ENCODE measurements at places on chromosomes 4 and X.

- no peak for DNase-seq
Observed at GRCh38 chr4:152369902-152370295, 166.0 kb downstream of the FBXW7 start.

DNA sequence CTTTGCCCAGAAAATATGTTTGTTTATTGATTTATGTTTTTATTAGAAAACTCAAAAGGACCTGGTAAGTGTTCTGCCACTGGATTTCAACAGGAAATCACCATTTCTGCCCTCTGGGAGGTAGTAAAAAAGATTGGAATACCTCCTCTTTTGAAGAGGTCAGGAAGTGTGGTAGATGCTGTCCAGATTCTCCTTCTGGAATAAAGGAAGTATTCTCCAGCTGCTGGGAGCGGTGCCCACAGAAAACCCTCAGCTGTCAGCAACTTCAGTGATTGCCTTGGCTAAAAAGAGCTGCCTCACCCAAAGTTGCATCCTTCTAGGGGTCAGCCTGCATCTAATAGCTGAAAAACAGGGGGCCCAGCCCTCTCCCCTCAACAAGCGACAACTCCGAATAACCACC, 13.8 kb upstream of the ZNF674 start:
- no peak for DNase-seq

DNA sequence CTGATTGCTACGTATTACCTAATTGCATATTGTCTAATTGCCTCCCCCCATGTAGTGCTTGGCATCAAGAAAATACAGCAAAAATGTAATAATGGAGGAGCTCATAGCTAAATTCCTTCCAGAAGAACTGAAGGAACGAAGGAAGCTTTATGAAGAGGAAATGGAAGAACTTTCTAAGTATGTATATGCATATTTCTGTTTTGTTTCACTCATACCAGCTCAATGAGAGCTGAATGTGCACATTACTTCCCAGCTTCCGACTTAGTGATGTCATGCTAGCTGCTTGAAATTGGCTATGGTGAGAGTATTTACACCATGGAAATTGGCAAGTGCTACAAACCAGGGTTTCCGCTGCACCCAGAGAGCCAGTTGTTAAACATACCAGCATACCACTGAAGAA, 34.7 kb downstream of the LONRF3 start:
- no peak for DNase-seq

GRCh38 chr4:70606459-70606858, 14.4 kb downstream of the AMBN start:
- no peak for DNase-seq

- DNase-seq = no peak
Observed at GRCh38 chr4:2292646-2293108, 30.8 kb upstream of the MXD4 start.

- no peak for DNase-seq
Observed at GRCh38 chr4:48347282-48347921, 6.1 kb downstream of the SLAIN2 start.

- DNase-seq = no peak
Observed at GRCh38 chr4:154709550-154709949, 34.2 kb upstream of the LRAT start.

DNA sequence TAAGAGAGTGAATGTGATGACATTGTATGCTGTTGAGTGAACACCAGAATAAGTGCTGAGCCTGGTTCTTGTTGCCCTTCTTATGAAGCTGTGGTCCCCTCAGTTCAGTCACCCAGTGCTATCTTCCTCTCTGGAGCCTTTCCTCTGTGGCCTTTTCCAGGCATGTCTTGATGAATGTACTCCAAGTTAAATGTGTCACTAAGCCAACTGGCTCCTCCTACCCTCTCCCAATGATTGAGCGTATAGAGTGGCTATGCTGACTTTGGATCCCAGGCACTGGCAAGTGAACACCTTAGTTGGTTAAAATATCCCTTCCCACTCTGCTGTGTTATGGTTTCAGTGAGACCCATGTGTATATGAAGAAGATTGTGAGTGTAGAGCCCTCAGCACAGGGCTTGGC, 134.1 kb upstream of the MAMLD1 start:
- no peak for DNase-seq

DNA sequence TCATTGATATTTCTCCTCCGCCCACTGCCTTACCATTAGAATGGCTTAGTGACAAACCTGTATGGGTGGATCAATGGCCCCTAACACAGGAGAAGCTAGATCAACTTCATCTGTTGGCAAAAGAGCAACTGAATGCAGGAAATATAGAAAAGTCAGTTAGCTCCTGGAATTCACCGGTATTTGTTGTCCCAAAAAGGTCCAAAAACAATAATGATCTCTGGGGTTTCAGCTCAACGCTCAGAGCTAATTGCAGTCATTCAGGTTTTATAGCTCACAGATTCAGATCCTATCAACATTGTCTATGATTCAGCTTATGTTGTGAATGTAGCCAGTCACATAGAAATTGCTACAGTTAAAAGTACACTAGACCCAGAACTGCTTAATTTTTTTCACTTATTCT, 124.0 kb upstream of the ZCCHC13 start:
- no peak for DNase-seq

GRCh38 chr4:184416913-184417734, 57.2 kb downstream of the IRF2 start:
- DNase-seq = no peak

GRCh38 chrX:17374619-17375366, at the start of gene NHS:
Gene NHS, plus strand, starts transcription at chrX:17375200. Its CDS starts 558 bp downstream, at chrX:17375758.
- peak; percentile 85 for DNase-seq

- DNase-seq = peak; percentile 21
Observed at GRCh38 chrX:53494436-53494835, 60.3 kb upstream of the HSD17B10 start.

GRCh38 chrX:53732797-53733196, 46.3 kb upstream of the HUWE1 start:
- no peak for DNase-seq

DNA sequence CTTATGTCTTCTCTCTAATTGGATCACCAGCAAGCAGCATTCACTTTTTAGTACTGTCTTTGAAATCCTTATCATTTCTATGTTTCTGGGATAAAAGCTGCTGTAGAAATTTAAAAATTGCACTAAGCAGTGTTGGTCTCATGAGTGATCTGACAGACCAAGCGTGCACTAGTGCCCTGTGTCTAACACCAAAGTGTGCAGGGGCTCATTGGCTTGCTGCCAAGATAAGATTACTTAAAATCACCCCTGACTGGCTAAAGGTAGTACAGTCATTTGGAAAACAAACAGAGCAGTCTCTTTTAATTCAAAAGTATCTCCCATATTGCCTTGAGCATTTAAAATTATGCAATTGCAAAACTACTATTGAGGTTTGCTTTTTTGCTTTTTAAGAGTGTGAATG, 304.6 kb downstream of the ARAP2 start:
- DNase-seq = no peak

DNA sequence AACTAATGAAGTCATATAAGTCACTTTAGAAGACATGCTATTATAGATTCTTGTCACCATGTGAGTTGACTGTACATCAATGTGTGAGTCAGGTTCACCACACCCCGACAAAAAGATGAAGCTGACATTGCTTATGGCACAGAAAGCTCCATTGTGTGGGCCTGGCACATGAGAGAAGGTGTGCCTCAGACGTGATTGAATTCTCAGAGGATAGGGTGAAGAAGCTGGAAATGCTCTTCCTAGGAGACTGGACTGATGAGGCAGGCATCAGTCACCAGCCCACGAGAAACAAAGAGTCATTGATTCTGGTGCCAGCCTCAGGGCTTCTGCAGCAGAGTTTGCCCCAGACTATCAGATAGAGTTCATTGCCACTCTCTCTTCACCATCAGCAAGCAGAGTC, 35.9 kb upstream of the LRAT start:
- no peak for DNase-seq

- DNase-seq = no peak
Observed at GRCh38 chr4:77113069-77113468, 37.3 kb upstream of the CCNI start.

DNA sequence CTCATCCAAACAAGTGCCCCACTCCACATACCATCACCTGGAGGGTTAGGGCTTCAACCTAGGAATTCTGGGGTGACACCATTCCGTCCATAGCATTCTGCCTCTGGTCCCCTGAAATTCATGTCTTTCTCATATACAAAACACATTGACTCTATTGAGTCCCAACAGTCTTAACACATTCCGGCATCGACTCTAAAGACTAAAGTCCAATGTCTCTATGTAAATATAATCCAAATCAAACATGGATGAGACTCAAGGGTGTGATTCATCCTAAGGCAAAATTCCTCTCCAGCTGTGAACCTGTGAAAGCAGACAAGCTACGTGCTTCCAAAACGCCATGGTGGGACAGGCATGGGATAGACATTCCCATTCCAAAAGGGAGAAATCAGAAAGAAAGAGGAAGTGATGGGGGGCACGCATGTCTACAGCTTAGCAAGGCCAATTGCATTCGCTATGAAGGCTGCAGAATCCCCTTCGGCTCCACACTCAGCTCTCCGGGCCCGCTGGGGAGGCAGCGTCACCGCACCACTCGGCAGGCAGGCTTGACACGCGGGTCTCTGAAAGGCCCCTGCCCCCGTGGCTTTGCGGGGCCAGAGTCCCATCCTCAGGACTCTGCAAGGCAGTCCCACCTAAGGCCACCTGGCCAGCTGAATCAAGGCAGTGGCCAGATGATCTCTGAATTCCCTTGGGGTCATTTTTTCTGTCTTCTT, 53.2 kb downstream of the ADRA2C start:
- DNase-seq = no peak

DNA sequence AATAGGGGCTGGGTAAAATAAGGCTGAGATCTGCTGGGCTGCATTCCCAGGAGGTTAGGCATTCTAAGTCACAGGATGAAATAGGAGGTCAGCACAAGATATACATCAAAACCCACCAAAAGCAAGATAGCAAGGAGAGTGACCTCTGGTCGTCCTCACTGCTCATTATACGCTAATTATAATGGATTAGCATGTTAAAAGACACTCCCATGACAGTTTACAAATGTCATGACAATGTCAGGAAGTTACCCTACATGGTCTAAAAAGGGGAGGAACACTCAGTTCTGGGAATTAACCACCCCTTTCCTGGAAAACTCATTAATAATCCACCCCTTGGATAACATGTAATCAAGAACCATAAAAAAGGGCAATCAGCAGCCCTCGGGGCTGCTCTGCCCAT, 403.6 kb downstream of the KCNIP4 start:
- no peak for DNase-seq

DNA sequence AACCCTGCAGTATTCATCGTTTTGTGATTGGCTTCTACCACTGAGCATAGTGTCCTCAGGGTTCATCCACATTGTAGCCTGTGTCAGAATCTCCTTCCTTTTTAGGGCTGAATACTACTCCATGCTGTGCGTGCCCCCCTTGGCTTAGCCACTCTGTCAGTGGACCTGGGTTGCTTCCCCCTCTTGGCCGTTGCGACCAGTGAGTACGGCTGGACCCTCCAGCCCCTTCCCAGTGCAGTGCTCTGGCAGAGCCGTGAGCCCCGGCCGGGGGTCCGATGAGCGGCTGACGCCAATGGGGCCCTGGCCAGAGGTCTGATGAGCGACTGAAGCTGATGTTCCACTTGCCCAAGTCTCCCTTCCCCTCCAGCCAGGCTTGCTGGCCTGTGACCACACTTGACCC, 6.9 kb downstream of the BLOC1S4 start:
- no peak for DNase-seq

GRCh38 chr4:54173281-54173912, 55.7 kb upstream of the PDGFRA start:
- DNase-seq = no peak

- no peak for DNase-seq
Observed at GRCh38 chr4:151922811-151923210, 162.0 kb upstream of the GATB start.

GRCh38 chr4:62191451-62192240, 991.5 kb downstream of the ADGRL3 start:
- DNase-seq = no peak

- DNase-seq = no peak
Observed at GRCh38 chr4:179626687-179627086, 2184.4 kb upstream of the AGA start.

DNA sequence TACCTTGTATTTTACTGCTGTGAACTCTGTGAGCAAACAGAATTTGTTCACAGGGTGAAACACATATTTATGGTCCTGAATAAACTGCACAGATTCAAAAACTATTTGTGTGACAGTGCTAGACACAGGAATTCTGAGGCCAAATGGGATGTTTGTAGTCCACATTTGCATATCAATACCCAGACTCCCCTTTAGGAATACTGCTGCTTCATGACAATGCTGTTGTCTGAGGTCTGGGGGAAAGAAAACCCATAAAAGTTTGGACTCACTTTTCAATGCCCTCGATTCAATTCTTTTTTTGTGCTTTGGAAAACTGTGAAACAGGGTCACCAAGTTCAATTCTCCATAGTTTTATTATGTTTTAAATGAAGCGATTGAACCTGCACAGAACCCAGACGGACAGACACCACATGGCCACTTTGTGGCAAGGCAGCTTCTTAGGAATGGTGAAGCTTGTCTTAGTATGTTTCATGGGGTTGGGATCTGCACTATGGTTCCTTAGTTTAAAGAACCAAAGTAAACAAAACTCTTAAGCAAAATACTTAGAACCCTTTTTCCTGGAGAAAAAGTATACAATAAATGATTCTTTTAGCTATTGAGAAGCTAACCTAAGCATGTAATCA, 92.3 kb upstream of the MAD2L1 start:
- no peak for DNase-seq

DNA sequence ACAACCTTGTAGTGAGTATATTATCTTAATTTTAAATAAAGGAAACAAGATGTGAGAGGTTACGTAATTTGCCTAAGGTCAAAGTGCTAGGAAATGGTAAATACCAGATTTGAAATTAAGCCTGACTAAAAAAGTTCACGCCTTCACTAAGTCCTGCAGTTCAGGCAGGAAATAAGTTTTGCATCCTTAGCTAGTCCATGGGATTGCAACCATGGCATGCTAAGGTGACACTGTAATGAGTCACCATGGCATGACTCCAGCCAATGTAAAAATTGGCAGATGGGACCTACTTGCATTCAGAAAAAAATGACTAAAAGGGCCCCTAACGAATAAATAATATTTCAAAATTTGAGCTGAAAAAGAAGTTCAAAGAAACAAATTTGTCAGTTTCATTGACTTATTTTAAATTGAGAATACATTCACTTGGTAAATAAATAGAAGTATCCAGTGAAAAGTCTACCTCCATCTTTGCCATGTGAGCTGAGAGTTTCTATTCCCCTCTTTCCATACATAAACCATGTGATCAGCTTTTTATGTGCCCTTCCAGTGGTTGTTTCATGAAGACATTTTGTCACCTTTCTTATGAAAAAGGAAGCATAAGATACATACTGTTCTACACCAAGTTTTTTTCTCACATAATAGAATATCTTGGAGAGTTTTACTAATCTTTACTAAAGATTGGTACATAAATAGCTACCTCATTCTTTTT, 72.4 kb downstream of the ANKRD50 start:
- DNase-seq = no peak
